ENCODE measurements at places on chromosomes 5 and 9.

DNA sequence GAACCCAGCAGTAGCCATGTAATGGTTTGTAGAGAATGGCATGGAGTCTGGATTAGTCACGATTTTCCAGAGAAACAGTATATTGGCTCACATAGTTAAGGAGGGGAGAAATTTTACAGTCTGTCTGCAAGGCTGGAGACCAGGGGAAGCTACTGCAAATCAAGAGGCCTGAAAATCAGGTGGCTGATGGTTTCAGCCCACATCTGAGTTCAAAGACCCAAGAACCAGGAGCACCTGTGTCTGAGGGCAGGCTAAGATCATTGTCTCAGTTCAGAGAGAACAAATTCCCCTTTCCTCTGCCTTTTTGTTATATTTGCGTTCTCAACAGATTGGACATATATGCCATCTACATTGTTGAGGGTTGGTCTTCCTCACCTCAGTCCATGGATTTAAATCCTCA is 207.5 kb upstream of the IRX2 start:
- DNase-seq = no peak

GRCh38 chr5:95861221-95861863 is 38.8 kb upstream of the GLRX start:
- DNase-seq = peak; percentile 95

- DNase-seq = peak; percentile 57
Observed at GRCh38 chr9:130707225-130707976, 13.8 kb downstream of the EXOSC2 start.

DNA sequence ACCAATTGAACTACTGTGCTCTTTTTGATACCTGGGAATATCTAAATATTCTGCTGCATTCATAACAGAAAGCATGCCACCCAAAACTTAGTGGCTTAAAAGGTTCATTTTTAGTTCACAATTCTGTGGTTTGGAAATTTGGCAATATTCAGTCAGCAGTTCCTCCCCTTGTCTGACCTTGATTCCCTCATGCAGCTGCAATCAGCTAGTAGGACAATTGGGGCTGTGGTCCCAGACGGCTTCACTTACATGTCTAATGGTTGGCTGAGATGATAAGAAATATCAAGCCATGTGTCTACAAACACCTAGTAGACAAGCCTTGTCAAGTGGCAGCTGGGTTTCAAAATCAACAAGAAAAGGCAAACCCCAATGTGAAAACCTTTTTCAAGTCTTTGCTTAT is 51.3 kb downstream of the ANXA1 start:
- no peak for DNase-seq

- DNase-seq = no peak
Observed at GRCh38 chr5:103785569-103785968, 223.0 kb upstream of the NUDT12 start.

DNA sequence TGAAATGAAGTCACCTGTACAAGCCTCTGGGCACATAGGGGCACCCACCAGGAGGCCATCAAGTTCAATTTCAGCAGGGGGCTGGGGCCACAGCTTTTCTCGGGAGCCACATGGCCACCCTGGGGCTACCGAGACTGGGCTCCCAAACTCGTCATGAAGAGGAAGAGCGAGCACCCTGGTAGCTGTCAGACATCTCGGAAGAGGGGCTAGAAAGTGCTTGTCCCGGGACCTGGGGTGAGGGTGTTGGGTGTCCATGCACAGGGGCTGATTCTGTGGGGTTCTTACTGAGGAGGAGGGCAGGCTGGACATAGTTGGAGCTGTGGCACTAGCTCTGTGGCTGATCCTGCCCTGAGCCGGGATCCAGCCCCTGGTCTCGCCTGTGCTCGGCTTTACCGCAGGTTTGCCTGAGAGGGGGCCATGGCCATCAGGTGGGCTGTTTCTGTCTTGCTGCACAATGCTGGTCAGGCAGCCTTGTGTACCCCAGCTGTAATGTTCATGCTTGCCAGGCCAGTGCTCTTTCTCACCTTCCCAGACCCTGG is 70.3 kb downstream of the PHF2 start:
- DNase-seq = no peak

DNA sequence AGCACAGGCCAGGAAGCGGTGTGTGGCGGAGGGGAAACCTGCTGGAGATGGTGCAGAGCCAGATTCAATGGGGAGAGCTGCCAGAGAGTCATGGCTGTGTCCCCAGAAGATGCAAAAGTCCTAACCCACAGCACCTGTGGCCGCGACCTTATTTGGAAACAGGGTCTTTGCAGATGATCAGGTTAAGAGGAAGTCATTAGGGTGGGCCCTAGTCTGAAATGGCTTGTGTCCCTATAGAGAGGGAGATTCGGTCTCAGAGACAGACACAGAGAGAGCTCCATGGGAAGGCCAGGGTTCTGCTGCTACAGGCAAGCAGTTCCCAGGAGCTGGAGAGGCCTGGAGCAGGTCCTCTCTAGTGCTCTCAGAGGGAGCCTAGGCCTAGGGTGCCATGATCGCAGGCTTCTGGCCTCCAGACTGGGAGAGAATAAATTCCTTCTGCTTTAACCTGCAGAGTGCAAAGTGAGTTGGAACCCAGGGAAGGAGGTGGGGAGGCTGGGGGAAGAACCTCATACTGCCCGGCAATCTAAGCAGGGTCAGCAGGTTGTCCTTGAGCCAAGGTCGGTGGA is 1.9 kb upstream of the LPCAT1 start:
- no peak for DNase-seq

GRCh38 chr9:88643931-88644330 is 109.0 kb downstream of the NXNL2 start:
- no peak for DNase-seq

GRCh38 chr5:89444088-89444487 is 561.1 kb upstream of the MEF2C start:
- DNase-seq = no peak

DNA sequence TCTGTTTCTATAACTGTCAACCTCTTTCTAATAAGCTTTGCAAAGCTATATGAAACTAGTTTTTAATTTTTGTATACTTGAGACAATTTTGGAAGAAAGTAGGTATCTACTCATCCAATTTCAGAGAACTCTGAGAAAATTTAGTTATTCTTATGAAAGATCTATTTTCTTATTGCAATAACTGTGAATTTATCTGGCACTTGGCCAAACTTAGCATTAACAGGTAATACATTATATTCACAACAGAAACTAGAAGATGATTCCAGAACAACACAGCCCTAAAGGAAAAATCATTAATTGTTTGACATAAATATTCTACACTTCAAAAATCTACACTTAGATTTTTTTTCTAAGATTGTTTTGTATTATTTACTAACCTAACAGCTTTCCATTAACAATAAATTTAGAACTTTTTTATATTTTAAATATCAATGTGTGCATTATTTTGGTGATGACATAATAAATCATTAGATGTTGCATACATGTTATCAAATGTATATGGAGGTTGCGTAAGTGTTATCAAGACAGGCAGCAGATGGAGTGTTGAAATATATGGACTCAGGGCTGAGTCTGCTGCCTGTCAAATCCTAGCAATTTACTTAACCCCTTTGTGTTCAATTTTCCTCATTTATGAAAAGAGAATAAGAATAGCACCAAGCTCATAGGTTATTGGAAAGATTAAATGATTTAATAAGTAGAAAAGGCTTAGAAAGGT is 141.8 kb downstream of the MUSK start:
- DNase-seq = no peak

DNA sequence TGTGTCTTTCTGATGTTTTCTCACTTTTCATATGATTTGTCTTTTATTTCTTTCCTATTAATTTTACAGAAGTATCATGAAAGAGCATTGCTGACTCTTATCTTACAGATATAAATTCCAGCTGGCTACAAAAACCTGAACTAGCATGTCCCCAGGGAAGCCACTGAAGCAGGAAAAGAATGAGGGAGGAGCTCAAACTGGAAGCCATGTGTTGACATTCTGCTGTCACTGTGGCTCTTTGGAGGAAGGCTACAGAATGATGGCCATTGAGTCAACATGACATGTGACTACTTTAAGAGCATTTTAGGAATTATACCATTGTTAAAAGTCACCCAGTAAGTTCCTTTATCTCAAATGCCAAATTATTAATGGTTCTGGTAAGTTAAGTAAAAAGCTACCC is 638.3 kb upstream of the DMAC1 start:
- no peak for DNase-seq

- no peak for DNase-seq
Observed at GRCh38 chr9:68793605-68794343, 88.7 kb downstream of the PIP5K1B start.
